ENCODE measurements at places on chromosomes 3 and 15.

GRCh38 chr15:33296050-33296449 is 14.7 kb upstream of the RYR3 start:
- no peak for DNase-seq

DNA sequence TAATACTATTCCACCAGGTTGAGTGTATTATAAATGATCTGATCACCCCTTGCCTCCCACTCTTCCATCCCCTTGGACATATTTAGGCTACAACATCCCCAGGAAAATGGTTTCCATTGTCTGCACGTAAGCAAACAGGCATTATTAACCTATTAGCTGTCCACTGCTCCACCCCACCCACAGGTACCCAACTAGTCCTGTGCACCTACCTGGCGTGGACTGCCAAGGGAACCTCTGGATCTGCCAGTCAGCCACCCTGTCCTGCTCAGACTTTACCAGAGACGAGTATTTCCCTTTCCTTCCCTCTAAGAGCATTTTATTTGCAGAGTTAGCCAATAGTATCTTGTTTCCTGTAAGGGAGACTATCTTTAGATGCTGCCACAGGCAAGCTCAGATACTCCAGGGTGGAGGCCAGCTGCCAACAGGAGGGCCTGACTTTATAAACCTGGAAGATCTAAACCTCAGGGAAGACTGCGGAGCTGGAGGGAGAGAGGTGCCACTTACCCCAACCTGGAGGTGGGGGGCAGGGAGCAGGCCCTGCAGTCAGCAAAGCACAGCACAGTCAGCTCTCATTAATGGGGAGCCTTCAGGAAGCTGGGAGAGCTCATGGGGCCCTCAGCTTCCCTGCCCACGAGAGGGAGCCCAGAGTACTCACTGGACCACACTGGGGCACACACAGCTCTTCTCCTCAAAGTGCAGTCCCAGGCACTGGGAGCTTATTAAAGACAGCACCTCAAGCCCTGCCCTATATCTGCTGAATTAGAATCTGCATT is at the start of gene CX3CR1:
CX3CR1 (minus strand) TSS at position 292 of the 773 bp plus-strand sequence. CDS start 13,527 bp downstream, outside the sequence.
- DNase-seq, result no peak

DNA sequence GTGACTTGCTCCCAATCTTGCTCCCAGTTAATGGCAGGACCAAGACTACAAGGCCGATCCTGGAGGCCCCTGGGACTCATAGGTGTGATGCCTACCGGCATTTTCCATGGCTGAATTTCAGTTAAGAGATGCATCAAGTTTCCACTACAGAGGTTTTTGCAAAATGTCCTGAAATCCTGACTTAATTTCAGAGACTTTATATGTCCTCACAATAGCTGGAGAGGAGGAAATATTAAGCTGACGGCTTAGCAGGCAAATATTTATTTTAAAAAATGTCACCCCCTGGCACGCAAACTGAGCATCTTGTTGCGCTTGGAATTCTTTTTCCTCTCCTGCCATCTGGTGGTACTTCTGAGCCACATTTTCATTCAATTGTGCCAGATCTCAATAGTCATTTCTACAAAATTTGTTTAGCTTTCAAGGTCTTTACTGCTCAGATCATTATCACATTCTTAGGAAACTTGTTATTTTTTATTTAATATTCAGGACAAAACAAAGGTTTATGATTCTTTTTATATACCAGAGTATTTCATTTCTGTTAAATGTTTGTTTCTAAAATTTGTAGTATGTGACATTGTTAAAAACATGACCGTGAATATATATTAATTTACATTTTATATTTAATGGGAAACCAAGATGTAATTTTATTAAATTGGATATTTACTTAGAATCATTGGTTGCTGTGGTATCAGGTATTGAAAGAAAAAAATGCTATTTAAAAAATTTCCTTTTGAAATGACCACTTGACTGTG is 189.2 kb upstream of the THRB start:
- no peak for DNase-seq

- no peak for DNase-seq
Observed at GRCh38 chr3:127835993-127836882, 13.9 kb upstream of the MGLL start.

DNA sequence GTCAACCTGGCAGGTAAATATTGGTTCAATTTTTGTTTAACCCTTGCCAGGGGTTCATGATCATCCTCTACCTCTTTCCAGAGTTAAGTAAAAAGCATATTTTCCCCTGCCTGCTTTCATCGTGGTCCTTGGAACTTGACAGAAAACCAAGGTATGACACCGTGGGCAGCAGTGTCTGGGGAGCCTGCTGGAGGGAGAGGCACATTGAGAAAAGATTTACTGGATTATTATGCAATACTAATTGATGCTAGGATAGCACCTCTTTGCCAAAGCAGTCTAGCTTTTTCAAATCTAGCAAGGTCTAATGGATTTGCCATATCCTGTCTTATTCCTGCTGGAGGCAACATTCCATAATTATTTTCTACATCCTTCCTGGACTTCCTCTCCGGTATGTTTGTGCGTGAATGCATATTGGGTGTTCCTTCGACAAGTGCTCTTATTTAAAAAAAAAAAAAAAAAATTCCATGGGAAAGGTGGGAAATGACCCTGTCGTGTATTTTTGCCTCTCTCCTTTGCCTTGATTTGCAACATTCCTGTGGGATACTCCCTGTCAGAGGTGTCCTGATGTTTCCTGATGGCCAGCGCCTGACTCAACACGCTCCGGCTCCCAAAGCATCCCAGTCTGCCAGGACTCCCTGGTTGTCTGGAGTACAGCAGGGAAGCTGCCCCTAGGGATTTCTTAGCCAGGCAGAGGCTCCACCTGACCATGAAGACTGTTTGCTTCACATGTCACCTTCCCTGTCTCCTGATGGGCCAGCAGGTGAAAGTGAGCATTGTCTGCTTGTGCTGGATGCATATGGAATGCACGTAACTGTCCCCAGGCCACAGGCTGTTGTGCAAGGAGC is 6.3 kb downstream of the BHLHE40 start:
- peak; percentile 99 for DNase-seq

DNA sequence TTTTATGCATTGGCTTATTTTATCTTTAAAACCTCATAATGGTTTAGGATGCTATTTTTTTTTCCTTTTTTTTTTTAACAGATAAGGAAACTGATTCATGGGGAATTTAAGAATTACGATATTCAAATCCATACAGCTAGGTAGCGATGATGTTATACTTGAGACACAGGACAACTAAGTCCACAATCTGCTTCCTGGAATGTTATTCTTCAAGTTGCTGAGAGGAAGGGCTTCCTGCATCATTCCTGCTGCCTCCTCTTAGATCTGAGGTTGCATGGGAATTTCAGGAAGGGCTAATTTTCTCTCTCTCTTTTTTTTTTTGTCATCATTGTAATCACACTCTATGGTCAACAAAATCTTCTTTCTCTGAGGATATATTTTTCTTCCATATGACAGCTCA is 595.5 kb downstream of the GRM7 start:
- no peak for DNase-seq

- DNase-seq, result no peak
Observed at GRCh38 chr15:49040151-49040550, 6.1 kb downstream of the SECISBP2L start.

DNA sequence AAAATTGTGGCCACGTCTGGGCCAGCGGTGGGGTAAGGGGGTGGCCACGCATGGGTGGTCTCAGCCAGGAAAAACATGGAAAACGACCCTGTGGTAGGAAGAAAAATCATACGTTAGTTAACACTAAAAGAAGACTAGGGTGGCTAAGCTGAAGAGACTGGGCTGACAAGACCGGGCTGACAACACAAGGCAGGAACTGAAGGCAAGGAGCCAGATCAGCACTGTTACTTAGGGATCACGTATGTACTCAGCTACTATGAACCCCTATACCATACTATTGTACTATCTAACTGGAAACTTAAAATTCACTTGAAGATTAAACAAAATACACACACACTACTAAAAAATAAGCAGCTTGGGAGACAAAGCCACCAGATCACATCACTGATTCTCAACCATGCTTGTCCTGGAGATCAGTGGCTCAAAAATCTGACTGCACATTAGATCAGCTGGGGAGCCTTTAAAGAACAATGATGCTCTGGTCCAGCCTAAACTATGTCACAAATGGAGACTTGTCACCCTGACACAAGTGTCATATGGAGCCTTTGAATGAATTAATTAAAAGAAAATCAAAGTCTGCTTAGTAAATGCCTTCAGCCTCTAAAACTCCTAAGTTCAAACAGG is 442.2 kb downstream of the SHQ1 start:
- no peak for DNase-seq

DNA sequence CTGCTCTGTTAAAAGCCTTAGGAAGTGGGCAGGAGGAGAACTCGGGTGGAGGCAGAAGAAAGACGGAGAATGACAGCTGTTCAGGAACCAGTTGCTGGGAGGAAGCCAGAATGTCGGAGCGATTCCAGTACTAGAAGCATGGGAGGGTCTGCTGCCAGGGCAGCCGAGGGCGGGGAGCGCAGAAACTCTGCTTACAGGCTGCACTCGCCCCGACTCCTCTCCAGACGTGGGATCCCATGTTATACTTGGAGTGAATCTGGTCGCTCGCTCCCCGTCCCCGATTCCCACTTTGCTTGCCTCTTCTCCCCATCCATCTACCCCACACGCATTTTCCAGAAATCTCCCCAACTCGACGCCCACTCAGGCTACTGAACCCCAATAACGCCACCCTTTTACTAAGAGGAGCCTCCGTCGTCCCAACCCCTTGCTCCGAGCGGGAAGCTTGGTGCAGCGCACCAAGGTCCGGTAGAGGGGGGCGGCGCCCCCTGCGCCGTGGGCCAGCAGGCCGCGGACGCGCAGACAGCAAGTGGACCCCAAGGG is 665 bp downstream of the GATM start:
- peak; percentile 52 for DNase-seq

- no peak for DNase-seq
Observed at GRCh38 chr3:79380581-79380980, 387.2 kb downstream of the ROBO1 start.

DNA sequence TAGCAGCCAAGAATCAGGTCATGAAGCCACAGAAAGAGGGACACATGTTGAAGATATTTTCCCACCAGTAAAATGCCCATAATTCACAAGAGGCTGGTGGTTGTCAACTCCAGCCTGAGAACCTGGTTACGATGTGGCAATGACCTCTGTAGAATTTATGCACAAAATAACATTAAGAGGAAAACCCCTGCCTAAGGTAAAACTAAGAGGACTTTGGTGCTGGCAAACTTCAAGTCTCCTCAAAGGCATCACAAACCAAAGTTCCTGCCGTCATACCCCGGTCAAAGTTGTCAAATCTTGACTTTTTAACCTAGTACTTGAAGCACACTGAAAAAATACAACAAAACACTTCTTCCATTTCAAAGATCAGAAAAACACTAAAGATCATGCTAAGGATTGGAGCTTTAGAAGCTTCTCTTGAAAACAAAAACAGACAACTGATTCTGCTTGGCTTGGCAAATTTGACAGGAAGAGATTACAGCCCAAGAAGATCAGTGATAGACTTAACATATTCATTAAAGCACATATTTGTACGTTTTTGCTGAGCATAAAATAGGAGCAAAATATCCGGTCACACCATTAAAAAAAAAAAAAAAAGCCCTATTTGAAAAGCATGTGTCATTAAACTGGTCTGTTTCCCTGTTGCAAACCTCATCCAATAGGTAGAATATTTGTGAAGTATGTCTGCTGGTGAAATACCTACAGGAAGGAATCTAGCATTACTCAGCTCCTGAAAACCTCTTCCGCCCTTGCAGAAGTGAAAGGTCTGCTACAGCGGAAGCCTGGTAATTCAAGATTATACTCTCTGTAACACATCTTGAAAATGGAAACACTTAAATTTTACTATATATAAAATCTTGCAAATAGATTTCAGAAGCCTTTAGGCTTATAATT is 22.8 kb downstream of the EIF4E3 start:
- DNase-seq, result peak; percentile 57

DNA sequence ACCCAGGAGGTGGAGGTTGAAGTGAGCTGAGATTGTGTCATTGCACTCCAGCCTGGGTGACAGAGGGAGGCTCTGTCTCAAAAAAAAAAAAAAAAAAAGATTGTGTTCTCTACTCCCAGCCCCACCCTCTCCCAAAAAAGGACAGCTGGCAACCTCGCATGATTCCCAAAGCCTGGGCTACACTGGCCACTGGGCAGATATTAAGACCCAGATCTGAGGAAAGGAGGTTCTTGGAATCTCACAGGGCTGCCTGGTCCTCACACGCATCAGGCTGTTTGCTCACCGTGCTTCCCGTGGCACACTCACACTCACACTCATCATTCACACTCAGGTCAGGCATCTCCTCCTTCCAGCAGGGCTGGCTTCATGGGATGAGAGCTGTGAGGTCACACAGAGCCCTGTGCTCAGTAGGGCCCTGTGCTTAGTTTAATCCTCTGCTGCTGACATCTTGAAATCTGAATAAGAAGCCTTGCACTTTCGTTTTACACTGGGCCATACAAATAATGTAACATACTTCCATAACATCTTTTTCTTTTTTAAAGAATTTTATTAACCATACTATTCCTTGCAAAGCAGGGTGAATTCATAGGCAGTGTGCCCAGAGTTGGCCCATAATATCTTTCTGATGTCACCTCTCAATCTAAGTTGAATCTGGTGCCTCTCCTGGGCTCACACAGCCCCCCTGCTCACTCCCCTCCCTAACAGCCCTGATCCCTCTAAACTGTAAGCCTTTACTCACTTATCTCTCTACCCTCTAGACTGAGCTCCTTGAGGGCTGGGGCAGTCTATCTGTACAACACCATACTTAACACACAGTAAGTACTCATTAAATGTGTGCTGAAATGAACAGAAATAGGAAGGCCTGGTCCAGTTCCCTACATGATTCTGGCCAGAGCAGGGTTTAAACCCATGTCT is 50.2 kb upstream of the C15orf39 start:
- no peak for DNase-seq

DNA sequence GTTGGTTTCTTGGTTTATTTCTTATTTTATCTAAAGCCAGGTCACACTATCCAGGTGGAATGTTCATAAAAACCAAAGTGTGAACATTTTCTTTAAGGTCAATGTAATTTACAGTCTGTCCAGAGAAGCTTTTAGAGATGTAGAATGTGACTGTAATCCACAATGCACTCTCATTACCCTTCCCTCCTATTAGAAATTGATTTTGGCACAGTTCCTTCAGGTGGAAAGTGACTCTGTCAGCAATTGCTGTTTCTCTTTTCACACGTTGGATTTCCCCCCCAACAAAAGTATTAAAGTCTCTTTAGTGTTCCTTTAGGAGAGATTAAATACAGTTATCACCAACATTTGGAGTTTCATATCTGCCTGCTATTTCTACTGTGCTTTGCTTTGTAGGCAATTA is 31.6 kb upstream of the COPB2 start:
- DNase-seq, result no peak

DNA sequence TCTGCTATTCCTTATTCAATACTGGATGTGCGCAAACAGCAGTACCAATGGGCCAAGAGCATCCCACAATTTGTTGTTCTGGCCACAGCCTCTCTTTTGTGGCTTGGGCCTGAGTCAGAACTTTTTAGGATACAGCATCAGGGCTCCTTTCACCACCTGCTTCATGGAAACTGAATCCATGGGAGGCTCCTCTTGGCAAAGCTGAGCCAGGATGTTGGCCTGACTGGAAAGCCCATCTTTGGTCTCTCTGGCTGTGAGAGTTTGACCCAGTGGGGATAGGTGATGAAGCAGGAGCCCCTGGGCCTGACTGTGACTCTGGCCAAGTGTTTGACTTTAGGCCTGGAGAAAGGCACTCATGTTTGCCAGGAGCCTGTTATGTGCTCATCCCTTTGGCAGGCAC is 27.6 kb downstream of the IL16 start:
- no peak for DNase-seq

- DNase-seq, result no peak
Observed at GRCh38 chr3:66816090-66816761, 181.9 kb upstream of the KBTBD8 start.
